ENCODE measurements at places on chromosomes 6 and 20.

DNA sequence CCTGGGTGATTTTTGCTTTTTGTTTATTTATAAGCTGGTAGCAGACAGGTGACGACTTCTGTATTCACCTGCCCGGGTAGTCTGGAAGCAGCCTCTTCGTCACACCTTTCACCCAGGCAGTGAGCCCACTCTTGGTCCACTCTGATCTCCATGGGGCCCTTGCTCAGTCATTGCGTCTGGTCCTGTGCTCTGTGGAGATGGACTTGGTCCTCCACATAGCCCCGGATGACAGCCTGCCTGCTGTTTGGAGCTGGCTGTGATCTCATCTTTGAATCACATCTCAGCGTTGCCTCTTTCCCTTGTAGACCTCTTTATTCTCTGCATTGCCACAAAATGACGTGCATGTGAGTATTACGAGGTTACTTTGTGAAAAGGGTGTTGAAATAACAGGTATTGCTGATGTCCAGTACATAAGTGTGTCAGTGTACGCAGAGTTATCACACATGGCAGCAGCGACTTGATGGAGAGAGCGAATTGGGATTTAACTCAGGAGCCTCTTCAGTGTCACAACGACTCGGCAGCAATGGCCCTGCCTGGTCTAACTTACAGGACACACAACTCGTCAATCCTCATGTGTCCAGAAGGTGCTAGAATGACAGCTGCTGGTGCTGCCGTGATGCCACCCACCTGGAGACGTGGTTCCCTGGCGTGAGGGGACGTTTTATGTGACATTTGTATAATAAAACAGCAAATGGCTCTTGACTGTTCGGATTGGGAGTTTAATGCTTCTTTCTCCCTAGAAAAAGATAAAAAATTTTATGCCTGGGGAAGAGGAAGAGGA lies 24.2 kb upstream of the FRMD1 start:
- no peak for DNase-seq

GRCh38 chr6:13902922-13903321 lies 21.8 kb upstream of the RNF182 start:
- no peak for DNase-seq

- no peak for DNase-seq
Measured at GRCh38 chr6:26156850-26157250, 69.6 kb downstream of the HFE start.

DNA sequence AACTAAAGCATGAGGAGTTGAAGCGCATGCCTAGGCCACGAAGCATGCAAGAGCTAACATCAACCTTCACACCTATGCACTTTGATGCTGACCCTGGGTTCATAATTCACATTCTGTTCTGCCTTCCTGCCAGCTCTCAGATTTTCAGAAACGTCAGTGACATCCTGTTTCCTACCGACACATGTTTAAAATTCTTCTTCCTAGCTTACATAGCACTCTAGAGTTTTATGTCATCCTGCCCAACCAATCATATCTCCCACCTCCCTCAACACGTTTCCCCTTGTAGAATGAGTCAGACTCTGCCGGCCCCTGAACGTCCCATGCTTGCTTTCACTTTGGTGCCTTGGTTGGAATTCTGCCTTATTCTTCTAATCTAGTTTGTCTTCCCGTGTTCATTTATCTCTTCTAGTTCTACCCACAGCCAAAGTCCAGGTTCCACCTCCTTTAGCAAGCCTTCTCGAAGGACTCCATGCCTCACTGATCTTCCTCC lies 97.2 kb upstream of the MAP7 start:
- no peak for DNase-seq

GRCh38 chr6:119128252-119128912 lies 49.9 kb upstream of the FAM184A start:
- DNase-seq = no peak

DNA sequence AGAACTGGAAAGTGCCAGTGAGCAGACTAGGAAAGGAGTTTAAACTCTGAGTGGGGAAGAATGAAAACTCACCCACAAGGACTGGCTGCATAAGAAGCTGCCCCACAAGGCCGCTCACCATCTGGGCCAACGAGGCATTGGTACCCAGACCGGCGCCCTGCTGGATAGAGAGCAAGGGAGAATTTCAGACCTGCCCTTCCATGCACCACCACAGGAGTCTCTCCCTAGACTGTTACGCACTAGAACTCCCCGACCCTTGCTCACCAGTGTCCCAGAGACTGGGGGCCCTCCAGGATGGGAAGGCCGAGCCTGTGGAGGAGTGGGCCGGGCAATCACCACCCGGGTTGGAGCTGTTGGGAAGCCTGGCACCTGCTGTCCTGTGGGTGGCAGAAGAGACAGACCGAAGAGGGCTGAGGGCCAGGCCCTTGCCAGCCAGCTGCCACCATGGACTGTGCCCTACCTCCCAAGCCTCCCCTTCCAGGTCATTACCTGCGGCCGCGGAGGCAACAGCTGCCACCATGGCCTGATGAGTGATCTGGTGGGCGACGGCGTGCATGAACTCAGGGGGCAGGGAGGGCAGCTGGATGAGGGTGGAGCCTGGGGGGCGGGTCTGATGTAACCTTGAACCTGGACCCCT lies 8.5 kb downstream of the BAG6 start:
- no peak for DNase-seq

GRCh38 chr6:128882991-128883611 lies at the start of gene LAMA2:
Gene LAMA2, plus strand, starts transcription at chr6:128883138. Its CDS starts 108 bp downstream, at chr6:128883246.
- peak; percentile 92 for DNase-seq

DNA sequence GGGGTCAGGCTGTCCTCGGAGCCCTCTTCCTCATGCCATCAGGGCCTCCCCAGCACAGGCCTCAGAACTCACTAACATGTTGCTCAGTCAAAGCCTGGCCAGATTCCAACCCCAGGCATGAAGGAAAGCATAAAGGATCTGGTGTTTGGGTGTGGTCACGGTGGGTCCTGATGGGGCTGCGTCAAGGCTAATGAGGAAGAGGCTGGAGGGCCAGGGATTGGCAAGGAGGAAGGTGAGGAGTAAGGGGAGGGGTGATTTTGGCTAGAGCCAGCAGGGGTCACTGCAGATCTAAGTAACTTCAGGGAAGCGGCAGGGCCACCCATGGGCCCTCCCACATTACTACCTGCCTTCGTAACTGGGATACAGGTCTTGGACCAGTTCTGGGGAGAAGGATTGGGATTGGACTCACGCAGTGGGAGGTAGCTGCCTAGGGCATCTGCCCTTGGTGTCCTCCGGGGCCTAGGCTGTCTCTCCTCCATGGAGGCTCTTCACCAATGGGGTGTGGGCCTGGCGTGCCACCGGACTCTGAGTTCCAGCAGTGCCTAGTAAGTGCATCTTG lies 36.2 kb upstream of the MRPS18A start:
- DNase-seq = peak; percentile 56

GRCh38 chr6:17214106-17214505 lies 67.1 kb upstream of the RBM24 start:
- no peak for DNase-seq

- DNase-seq = no peak
Measured at GRCh38 chr6:75997696-75998095, 74.8 kb downstream of the IMPG1 start.

GRCh38 chr6:15081447-15081846 lies 164.4 kb upstream of the JARID2 start:
- DNase-seq = no peak
